ENCODE measurements at places on chromosomes 5 and 9. TPM values are rescaled to one million over a fixed set of nuclear protein-coding genes. Genes with fewer than 3 reads are reported as not detected.

Gene KIF4B
- not detected for total RNA-seq

Gene MARVELD2
- total RNA-seq = not detected

Gene IFNA2
- total RNA-seq = not detected

Gene GCNT1
- total RNA-seq = 41.1 TPM

Gene BSPRY
- total RNA-seq = not detected

Gene CDC14B
- 8.0 TPM for total RNA-seq

Gene BTNL8
- not detected for total RNA-seq

Gene PTGDS
- total RNA-seq = 233 TPM

Gene NOTCH1
- total RNA-seq = 23.4 TPM

Gene CXCL14
- 0.64 TPM for total RNA-seq

Gene GRIN3A
- not detected for total RNA-seq

Gene OR1J2
- not detected for total RNA-seq

Gene N4BP3
- 1.4 TPM for total RNA-seq

Gene BICD2
- 27.2 TPM for total RNA-seq

Gene TCF7
- total RNA-seq = 0.34 TPM

Gene DAPK1
- total RNA-seq = 21.1 TPM

Gene TEX48
- not detected for total RNA-seq

Gene SLC6A18
- not detected for total RNA-seq

Gene ANKDD1B
- 0.31 TPM for total RNA-seq

Gene ZNF454
- 2.0 TPM for total RNA-seq

Gene NR3C1
- total RNA-seq = 31.5 TPM

Gene SEMA6A
- 3.2 TPM for total RNA-seq

Gene LHX3
- total RNA-seq = not detected

Gene VDAC1
- 210 TPM for total RNA-seq

Gene MEIKIN
- not detected for total RNA-seq

Gene FBLL1
- 0.29 TPM for total RNA-seq

Gene RANBP3L
- 1.6 TPM for total RNA-seq

Gene ACSL6
- total RNA-seq = not detected

Gene TAS2R1
- not detected for total RNA-seq

Gene CCL27
- total RNA-seq = not detected

Gene ACTBL2
- total RNA-seq = not detected

Gene WDR38
- not detected for total RNA-seq

Gene CAMK2A
- total RNA-seq = not detected

Gene CCIN
- 0.44 TPM for total RNA-seq

Gene SLC6A3
- total RNA-seq = not detected

Gene CD14
- total RNA-seq = 1.3 TPM

Gene CTXN3
- total RNA-seq = not detected

Gene AKNA
- 5.1 TPM for total RNA-seq

Gene NME5
- total RNA-seq = 2.6 TPM

Gene GNA14
- total RNA-seq = 2.2 TPM

Gene PCAT7
- total RNA-seq = not detected

Gene CCNJL
- 0.39 TPM for total RNA-seq

Gene PCDHGA6
- 10.2 TPM for total RNA-seq

Gene MAST4
- 26.7 TPM for total RNA-seq

Gene PCDHA4
- 0.24 TPM for total RNA-seq

Gene FCN2
- not detected for total RNA-seq

Gene RC3H2
- total RNA-seq = 24.6 TPM

Gene KCNMB1
- total RNA-seq = not detected

Gene RGS7BP
- 0.98 TPM for total RNA-seq

Gene FAM78A
- total RNA-seq = 1.3 TPM

Gene ARL14EPL
- total RNA-seq = not detected

Measured in cardiac ventricle fibroblast (primary cell).